T follicular helper cell (primary cell): ENCODE measurements at places on chromosomes 13 and 19.

- no peak for DNase-seq
Observed at GRCh38 chr13:27006519-27007161, 165.0 kb downstream of the USP12 start.

GRCh38 chr13:92103689-92104153, 705.3 kb downstream of the GPC5 start:
- no peak for DNase-seq

DNA sequence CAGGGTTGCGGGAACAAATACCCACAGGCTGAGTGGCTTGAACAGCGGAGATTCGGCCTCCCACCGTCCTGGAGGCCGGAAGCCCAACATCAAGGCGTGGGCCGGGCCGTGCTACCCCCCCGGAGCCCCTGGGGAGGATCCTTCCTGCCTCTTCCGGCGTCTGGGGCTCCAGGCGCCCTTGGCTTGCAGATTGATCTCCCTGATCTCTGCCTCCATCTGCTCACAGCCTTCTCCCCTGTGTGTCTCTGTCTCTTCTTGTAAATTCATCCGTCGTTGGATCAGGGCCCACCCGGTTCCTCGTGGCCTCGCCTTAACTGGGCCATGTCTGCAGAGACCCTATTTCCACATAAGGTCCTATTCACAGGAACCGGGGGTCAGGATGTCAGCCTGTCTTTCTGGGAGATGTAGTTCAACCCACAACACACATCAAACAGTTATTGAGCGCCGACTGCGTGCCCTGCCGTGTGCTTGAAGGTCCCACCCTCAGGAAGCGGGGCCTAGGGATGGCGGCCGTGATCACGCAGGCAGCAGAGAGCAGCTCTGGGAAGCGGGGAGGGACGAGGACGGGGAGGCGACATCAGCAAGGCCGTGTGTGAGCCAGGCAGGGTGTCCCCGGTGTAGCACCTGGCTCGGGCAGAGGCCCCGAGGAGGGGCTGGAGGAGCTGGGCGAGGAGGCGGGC, 21.3 kb downstream of the HCN2 start:
- peak; percentile 49 for DNase-seq

- peak; percentile 49 for DNase-seq
Observed at GRCh38 chr13:99980201-99980823, 1.3 kb upstream of the ZIC2 start.

DNA sequence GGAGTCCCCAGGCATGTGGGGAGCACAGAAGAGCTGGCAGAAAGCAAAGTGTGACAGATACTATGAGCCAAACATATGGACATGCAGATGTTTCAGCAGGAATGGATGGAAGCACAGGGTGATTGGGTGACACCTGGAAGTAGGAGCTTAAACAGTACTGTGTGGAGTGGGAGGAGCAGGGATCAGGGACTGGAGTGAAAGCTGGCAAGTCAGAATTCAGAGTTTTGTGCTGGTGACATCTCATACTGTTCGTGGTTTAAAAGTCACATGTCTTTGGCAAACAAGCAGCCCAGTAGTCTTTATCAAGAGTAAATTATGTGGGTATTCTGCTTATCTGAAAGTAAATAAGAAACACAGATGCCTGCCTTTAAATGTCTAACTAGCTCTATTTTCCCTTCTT, 408.2 kb downstream of the COG6 start:
- DNase-seq: no peak

GRCh38 chr19:44356383-44357111, at the start of gene ZNF112:
Gene ZNF112 (minus strand): TSS chr19:44356680. CDS start chr19:44340539, 16,141 bp downstream.
- DNase-seq: no peak

DNA sequence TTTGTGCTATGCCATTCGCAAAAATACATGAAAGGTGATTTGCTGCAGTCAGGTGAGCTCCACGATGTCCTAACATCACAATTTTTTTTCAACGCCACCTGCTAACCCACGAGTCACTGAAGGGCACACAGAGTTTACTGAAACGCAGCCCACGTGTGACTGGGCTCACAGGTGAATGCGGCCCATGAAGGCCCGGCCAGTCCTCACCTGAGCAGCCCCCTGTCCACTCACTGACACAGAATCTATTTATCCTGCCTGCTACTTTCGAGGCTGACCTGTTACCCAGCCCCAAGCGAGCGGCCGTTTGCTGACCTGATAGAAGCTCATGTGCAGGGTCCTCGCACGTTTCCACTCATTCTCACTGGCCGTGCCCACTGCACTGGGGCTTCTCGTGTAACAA, 121.9 kb upstream of the SOX1 start:
- DNase-seq: no peak

GRCh38 chr13:87677043-87677495, 5.9 kb downstream of the SLITRK5 start:
- no peak for DNase-seq

DNA sequence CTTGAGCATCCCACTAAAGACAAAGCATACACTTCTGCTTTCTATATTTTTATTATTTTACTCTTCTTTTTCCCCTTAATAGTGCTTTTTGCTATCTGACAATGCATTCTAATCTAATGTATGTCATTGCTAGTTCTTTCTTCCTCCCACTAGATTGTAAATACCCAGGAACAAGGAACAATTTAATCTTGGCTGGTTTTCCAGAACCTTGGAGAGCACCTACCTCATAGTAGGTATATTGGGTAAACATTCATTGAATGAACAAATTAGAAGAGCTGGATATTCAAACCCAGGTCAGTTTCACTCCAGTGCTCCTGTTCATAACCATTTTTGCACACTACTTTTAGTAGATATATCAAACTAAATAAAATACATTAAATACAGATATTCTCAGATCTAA, 1617.6 kb upstream of the SLC10A2 start:
- no peak for DNase-seq

DNA sequence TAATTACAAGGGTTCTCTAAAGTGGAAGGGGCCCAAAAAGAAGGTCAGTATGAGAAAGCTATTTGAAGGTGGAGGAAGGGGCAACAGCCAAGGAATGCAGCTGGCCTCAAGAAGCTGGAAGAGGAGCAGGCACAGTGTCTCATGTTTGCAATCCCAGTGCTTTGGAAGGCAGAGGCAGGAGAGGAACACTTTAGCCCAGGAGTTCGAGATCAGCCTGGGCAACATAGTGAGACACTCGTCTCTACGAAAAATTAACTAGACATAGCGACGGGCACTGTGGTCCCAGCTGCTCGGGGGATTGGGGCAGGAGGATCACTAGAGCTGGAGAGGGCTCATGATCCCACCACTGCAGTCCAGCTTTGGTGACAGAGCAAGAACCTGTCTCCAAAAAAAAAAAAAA, 656 bp upstream of the NEK3 start:
- no peak for DNase-seq

DNA sequence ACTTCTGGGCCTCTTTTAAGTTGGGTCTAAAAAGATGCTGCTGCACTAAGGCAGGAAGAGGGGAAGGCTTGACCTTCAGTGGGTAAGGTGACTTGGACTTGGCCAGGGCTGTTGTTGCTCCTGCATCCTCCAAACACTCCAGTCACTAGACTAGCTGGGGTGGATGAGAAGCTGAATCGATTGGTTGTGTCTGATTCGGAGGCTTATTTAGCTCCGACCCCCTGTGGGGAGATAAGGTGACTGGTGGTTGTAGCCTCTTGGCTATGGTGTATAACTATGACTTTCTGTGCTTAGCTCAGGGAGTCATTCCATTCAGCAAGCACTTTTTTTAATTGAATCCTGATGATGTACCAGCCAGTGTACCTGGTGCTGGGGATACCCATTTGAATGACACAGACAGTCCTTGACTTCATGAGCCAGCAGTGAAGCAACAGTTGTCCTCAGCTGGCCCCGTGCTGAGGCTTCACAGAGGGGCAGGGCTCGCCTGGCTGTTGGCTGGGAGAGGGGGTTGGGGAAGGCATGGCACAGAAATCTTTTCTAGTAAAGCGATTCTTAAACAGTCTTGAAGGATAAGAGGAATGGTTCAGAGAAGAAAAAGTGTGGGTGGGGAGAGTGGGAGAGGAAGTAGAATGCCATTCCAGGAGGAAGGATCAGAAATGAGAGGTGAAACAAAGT, 9.9 kb downstream of the PCDH8 start:
- DNase-seq: no peak

DNA sequence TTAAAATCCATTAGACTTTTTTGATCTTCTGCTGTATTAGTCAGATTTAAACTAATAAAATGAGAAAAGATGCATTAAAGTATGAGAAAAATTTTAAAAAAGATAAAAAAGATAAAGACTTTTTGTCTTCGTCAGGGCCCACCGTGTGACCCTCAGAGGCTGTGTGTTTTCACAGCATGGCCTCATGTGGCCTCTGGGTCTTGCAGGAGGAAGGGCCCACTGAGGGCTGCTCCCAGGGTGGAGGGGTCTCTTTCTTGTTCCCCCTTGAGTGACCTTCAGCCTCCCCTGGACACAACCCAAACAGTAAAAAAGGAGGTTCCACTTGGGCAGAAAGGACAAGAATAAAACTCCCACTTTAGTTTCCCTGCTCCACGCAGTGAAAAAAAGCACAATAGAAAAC, 57.1 kb upstream of the RANBP3 start:
- DNase-seq: no peak

- DNase-seq: no peak
Observed at GRCh38 chr19:19149435-19149834, 11.2 kb upstream of the TMEM161A start.

DNA sequence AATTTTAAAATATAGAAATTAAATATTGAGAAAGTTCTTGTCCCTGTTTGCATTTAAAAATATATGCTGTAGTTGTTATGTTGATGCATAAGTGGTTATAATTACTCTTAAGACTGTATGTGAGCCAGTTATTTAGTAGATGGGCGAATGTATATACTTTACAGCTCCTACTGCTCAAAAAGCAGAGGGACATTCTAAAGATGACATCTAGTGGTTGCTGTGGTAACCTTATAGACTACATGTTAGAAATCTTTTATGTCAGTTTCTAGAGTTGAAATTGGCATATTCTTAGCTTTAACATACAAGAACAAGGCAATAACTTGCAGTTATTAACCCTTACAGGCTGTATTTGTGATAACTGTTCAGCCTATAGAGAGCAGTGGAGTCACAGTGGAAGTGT, 160.5 kb downstream of the OLFM4 start:
- no peak for DNase-seq

DNA sequence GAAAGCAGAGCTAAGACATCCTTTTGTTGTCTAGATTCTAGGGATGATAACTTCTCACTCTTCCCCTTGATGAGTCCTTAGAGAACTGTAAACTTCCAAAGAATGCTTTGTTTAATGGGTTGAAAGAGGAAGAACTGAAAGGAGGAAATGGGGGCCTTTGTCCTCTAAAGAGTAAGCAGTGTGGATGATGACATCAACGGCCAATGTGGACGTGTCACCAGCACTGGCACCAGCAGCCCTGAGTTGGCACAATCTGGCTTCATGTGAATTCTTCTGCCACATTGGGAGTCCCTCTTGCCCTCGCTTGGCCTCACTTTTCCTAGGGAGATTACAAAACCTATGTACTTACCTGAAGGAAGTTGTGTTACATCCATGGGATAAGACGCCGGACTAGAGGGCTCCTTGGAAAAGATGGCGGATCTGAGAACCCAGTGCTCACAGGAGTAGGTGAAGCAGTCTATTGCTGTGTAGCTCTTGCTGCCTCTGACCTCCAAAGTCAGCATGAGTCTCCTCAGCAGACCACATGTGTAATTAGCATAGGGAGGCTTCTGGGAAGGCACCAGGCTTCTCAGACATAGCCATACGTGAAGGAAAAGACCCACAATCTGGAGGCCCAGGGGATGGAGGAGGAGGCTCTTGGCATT, 62.8 kb downstream of the RGCC start:
- no peak for DNase-seq

- DNase-seq: no peak
Observed at GRCh38 chr19:30036154-30037129, 94.4 kb downstream of the URI1 start.

- no peak for DNase-seq
Observed at GRCh38 chr13:91804724-91805123, 406.3 kb downstream of the GPC5 start.

DNA sequence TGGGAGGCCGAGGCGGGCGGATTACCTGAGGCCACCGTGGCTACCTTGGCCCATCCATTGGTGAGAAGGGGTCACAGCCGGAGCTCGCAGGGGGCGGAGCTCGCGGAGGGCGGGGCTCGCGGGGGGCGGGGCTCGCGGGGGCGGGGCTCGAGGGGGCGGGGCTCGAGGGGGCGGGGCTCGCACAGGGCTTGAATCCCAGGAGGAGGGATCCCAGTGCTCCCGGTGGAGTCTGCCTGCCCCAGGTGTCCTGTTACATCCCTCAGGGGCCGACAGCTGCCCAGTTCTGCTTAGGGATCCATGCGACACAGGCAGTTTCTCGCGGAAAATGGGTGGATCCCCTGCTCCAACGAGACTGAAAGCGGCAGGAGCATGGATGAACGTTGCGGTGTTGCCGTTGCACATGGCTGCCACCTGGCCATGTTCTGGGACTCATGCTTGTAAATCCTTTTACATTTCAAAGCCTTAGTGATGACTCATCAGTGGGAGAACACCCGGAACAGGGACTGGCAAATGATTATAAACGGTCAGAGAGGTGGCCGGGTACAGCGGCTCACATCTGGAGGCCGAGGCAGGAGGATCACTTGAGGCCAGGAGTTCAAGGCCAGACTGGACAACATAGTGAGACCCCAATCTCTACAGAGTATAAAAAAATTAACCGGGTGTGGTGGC, 25.1 kb downstream of the TMPRSS9 start:
- peak; percentile 3 for DNase-seq

- DNase-seq: no peak
Observed at GRCh38 chr19:42010245-42011126, 16.5 kb upstream of the ATP1A3 start.

GRCh38 chr13:33100886-33101285, 84.7 kb downstream of the KL start:
- DNase-seq: no peak

DNA sequence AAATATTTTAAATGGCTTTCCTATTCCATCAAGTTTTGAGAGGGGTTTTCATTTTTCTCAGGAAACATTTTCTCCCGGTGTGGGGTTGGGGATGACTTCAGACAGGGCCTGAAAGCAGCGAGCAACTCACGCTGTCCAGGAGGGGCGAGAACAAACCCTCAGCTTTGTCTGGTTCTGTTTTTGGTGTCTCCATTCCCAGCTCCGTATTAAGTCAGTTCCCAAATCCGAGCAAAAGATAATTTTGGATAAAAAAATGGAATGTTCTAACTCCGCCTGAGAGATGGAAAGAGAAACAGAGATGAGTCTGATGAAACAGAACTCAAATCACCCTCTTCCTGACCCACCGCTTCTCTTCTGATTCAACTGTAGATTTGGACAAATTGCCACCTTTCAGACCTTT, 38.4 kb downstream of the RFX2 start:
- DNase-seq: no peak

GRCh38 chr13:32624441-32624840, 38.2 kb downstream of the PDS5B start:
- no peak for DNase-seq

DNA sequence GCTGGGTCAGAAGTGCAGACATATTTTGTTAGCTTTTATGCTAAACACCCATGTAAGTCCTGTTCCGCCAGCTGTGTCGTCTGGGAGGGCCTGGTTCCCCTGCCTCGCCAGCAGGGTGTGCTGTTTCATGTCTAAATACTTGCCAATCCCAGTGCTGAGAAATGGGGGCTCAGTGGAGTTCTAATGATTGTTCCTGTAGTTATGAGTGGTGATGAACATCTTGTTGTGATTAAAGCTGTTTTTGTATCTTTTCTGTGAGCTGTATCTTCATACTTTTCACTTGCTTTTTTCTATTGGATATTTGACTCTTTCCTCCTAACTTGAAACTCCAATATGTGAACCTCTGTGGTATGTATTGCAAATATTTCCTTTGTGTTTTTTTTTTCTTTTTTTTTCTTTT, 32.7 kb downstream of the KDM4B start:
- no peak for DNase-seq

- no peak for DNase-seq
Observed at GRCh38 chr19:53659292-53659691, 27.5 kb downstream of the DPRX start.

GRCh38 chr13:23844132-23844531, 45.1 kb downstream of the MIPEP start:
- no peak for DNase-seq
